ENCODE measurements at places on chromosomes 5 and 9. TPM values are rescaled to one million over a fixed set of nuclear protein-coding genes. Genes with fewer than 3 reads are reported as not detected.
A peak's percentile ranks its signal among the peaks of the same experiment; 100 is the strongest.

GRCh38 chr5:109418712-109419352 is 9.1 kb upstream of the PJA2 start:
- no peak for DNase-seq

The CKMT2 gene
- total RNA-seq: 5.9 TPM

DNA sequence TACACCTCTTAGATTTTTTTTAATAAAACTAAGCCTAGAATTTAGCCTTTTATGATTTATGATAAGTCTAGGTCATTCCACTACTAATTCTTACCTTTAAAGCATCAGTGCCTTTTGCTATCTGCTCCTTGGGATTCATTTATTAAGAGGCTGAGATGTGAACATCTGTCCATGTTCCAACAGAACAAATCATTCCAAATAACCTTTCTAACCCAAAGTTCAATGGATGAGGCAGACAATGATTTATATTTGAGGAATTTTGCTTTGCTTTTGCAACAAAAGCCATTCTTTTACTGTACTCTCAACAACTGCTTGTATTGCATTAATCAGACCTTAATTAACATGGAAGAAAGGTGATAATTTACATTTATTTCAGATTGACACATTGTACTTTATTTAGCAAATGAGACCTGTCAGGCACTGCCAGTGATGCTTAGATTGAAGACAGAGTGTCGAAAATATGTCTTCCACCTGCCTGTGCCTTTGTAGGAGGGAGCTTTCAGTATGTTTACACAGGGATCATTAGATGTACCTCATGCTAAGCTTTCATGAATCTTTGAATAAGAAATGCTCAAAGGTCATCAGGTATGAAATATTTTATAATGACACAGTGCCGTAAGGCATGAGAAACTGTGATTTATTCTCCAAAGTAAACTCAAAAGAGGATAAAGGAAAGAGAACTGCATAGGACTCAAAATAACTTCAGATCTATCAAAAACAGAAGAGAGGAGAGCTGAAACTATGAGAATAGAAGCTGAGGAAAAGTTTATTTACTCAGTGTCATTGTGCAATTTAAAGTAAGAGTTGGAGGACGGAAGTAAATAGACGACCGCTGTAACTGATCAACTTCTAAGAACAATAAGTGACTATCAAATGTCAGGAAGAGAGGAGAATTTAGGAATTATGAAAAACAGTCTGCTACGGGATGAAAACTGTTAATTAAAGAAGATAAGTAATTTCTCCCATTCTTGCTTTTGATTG is 36.7 kb upstream of the IZUMO3 start:
- no peak for DNase-seq

The ZNF474 gene
- total RNA-seq: not detected

GRCh38 chr5:144487761-144488160 is 317.1 kb downstream of the KCTD16 start:
- DNase-seq: no peak

The SCGB3A2 gene
- total RNA-seq: not detected

DNA sequence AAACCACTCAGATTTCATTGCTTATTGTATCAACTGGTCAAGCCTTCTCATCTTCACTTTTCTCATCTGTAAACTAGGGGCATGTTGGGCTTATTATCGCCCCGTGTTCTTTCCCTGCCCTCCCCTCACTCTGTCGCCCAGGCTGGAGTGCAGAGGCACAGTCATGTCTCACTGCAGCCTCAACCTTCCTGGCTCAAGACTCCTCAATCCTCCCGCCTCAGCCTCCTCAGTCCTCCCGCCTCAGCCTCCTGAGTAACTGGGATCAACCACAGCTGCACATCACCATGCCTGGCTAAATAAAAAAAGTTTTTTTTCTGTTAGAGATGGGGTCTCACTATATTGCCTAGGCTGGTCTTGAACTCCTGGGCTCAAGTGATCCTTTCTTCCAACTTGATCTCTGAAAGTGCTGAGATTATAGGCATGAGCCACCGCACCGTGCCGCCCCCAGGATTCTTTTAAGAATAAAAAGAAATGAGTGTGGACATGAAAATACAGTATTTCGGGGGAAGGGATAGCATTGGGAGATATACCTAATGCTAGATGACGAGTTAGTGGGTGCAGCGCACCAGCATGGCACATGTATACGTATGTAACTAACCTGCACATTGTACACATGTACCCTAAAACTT is 2.0 kb downstream of the MAML1 start:
- no peak for DNase-seq

GRCh38 chr9:84839541-84839940 is 170.0 kb downstream of the NTRK2 start:
- DNase-seq: no peak

DNA sequence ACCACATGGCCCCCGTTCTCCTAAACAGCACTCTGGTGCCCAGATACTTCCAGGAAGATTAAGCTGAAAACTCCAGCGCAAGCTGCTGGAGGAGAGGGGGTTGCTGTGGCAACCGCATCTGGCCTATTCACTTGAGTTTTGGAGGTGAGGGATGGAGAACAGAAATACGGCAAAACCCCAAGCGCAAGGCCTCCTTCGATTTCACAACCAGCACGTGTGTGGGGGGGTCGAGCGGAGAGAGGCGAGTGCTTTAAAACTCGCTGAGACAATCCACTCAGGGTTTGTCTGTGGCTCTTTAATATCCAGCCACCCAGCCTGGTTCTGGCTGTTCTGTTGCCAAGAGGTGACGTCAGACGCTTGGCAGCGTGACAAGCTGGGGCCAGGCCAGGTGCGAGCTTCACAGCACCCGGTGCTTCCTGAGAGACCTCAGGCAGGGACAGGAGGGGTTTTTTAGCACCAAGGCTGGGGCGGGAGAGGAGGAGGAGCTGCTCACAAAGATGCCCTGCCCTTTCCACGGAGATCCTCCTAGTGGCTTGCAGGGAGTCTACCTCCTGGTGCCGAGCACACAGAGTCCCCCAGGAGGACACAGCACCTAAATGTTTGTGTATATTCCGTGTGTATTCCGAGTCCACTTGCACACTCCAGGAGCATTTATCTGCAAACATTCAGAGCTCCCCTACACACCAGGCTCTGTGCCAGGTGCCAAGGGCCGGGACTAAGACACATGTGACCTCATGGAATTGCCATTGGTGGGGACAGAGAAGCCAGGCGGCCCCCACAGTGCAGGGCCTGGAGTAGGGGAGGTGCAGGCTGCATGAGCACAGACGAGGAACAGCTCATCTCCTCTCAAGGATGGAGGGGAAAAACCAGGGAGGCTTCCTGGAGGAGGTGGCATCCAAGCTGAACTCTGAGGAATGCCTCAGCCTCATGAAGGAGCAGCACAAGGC is 194.6 kb downstream of the OLFM1 start:
- peak; percentile 30 for DNase-seq

- no peak for DNase-seq
Measured at GRCh38 chr5:77171141-77171910, 39.2 kb upstream of the PDE8B start.

- DNase-seq: no peak
Measured at GRCh38 chr5:172556262-172556661, 84.8 kb upstream of the NEURL1B start.

DNA sequence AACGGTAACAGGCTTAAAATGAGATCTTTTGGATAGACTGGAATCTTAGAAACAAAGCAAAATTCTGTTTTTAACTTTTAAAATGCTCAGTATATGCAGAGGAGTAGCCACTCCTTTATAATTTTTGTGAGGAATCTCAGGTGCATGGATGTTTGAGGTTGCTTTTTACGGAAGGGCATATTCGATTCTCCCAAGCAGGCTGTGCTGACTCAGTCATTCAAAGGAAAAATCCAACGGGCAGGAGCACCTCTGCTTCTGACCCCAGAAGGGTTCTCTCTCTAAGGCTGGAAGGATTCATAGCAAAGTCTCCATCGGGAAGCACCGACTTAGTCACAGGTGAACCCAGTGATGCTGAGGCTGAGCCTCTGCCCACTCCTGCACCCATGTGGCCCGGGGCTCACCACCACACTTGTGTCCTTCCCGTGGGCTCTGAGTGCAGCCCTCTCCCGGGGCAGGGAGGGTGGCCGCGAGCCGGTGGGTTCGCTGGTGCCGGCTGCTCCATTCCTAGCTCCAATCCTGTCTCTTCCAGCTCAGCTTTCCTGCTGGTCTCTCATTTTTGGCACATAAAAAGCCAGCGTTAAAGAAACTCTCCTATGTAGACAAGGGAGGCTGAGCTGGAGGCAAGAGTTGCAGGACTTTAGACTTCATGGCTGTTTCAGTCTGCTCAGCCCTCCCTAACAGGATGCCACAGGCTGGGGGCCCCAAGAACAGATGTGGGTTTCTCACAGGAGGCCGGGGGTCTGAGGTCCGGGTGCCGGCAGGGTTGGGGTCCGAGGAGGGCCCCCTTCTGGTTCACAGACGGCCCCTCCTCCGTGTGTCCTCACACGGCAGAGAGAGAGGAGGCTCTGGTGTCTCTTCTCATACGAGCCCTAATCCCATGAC is 135.6 kb upstream of the LPCAT1 start:
- no peak for DNase-seq

The GPR150 gene
- total RNA-seq: 1.6 TPM

The CDKN2B gene
- 52.1 TPM for total RNA-seq

- DNase-seq: no peak
Measured at GRCh38 chr5:171980792-171981191, 25.6 kb downstream of the FBXW11 start.

DNA sequence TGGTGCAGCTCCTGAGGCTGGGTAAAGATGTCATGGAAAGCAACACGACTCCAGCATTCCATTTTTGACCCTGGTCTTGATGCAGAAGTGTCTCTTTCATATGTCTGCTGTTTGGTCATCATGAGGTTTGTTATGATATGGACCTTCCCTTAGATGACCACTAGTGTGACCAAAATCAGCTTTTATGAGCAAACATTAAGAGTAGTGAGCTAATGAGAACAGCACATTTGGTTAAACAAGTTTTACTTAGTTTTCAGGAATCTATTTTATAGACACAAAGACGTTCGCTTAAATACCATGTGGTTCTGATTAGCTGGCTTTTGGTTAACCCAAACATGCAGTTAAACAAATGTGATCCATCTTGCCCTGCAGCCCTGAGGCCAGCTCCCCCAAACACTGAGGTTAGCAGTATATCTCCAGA is 56.7 kb upstream of the ACTBL2 start:
- DNase-seq: no peak

The CHSY3 gene
- 1.5 TPM for total RNA-seq

- no peak for DNase-seq
Measured at GRCh38 chr5:83871533-83872395, 151.1 kb upstream of the HAPLN1 start.

DNA sequence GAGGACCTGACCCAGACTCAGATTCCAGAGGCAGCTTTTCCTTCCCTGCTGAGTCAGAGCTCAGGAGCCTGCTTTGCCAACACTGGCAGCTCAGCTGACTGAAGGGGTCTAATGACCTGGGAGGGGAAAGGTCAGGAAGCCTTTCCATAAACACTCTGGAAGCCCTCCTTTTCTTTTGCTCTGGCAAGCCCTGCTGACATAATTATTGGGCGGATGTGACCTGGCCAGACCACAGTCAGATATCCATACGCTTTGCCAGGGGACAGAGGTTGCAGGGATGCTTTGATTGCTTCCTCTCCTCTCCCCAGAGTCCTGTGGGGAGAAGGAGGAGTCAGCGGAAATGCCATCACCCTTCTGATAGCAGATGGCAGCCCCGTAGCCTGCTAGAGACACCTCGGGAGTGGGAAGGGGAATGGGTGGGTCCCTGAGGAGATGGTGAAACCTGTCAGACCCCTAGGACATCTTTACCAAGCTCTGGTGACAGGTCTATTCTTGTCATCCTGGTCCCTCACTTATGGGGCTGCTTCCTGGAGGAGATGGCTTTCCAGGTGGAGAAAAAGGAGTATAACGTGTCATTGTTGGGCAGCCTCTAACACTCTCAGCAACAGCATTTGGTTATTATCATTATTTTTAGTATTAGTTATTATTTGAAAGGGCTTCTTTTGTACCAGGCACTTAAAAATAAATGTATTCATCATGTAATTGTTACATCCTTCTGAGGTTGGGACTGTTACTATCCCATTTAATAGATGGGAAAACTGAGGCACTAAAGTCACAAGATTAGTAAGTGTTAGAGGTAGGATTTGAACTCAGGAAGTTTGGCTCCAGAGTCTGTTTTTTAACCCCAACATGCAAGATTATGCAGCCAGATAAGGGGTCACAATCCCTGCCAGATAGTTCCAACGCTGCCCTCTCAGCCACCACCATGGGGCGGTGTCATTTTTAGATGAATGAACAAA is 11.6 kb downstream of the COL27A1 start:
- DNase-seq: no peak

DNA sequence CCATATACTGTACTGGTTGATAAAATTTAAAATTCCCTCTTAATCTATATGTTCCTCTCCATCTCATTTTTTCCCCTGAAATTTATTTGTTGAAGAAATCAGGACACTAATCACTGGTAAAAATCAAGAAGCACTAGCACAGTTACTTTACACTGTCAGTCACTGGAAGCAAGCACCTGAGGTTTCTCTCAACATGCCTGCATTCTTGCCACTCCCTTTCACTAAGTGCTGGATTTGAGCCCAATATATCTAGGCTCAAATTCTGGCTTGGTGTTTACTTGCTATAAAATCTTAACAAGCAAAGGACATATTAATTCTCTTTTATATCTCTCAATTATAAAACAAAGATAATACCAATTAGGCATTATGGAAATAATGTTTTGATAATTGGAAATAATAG is 58.6 kb downstream of the DIAPH1 start:
- DNase-seq: no peak

Measured in lower leg skin (tissue), 4 donors.